Suprapubic skin (tissue), 4 donors: ENCODE measurements at places on chromosomes 4 and X.

- DNase-seq, result no peak
These were observed 13.9 kb downstream of the SLC2A9 start for GRCh38 chr4:10007436-10007740.

- DNase-seq, result no peak
These were observed 35.1 kb downstream of the KLF3 start for GRCh38 chr4:38699112-38699511.

GRCh38 chr4:85094735-85095134 is 128.2 kb upstream of the WDFY3 start:
- no peak for DNase-seq

- DNase-seq, result no peak
These were observed 1301.8 kb upstream of the DIAPH2 start for GRCh38 chrX:95382799-95383198.

GRCh38 chr4:81905971-81906370 is 434.3 kb upstream of the RASGEF1B start:
- no peak for DNase-seq

DNA sequence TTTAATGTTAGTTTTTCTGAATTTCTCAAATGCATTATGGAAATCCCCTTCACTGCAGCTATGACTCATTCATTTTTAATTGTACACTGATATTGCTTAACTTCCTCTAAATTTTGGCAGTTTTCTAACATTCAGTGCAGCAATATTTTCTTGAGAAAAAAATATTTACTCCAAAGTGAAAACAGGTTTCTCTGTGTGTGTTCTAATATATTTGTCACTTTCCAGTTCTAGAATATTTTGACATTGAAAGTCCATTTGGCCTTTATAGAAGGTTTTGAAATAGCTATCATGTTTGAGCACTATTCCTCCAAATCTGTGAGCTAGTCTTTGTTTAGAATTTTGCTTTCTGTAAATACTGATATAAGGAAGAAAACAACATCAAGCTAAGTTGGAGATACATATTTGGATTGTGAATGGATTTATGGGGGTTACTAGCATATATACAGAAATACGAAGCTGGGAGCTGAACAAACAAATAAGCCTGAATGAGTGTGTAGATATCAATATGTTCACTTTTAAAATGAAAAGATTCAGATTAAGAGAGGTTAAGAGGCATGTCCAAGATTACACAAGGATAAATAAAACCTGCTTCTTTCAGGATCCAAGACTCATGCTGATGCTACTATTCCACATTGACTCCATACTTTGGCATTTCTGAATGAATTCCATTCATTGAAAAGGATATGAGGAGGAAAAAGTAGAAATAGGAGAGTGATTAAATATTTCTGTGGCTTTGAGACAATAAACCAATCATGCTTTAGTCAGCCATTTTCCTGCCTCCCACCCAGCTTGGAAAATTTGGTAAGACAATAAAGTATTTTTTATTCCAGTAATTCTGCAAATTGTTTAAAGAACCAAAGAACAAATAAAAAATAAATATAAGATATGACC is 57.3 kb upstream of the SLIT2 start:
- DNase-seq, result no peak

GRCh38 chr4:115213716-115214115 is 100.3 kb upstream of the NDST4 start:
- no peak for DNase-seq

- no peak for DNase-seq
These were observed 126.7 kb downstream of the FRYL start for GRCh38 chr4:48653217-48654014.

DNA sequence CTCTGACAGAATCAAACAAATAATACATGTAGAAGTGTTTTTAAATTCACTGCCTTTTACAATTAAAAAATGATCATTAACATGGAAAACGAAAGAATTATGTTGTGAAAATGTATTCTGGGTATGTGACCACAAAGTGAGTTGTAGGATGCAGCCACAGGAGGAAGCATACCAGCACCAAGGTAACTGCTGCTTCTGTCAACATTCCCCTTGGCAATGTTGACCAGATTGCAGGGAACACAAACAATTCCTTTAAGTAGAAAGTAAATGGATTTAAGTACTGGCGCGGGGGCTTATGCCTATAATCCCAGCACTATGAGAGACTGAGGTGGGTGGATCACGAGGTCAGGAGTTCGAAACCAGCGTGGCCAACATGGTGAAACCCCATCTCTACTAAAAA is 1877.9 kb upstream of the PCDH7 start:
- DNase-seq, result no peak

GRCh38 chrX:9088896-9089295 is 55.0 kb upstream of the FAM9B start:
- no peak for DNase-seq

DNA sequence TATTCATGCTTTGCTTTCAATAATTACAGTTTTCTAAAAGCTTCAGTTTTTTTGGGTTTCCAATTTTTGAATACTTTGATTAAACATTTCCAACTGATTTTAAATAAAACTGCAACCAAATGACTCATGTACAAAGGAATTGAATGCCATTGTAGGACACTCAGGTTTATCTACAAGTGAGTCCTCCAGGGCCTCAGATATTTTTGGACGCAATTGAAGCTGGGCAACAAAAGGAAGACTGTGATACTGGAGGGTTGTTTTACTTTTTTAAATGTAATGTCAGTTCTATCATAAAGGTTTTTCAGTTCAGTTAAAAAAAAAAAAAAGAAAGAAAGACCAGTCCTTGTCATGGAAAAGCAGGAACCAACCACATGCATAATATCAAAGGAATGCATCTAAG is 64.2 kb downstream of the MAGEA10 start:
- DNase-seq, result no peak

GRCh38 chr4:146214238-146214637 is at the start of gene REELD1:
Gene REELD1 (plus strand): TSS chr4:146214538. CDS start chr4:146216953, 2,415 bp downstream.
- no peak for DNase-seq

DNA sequence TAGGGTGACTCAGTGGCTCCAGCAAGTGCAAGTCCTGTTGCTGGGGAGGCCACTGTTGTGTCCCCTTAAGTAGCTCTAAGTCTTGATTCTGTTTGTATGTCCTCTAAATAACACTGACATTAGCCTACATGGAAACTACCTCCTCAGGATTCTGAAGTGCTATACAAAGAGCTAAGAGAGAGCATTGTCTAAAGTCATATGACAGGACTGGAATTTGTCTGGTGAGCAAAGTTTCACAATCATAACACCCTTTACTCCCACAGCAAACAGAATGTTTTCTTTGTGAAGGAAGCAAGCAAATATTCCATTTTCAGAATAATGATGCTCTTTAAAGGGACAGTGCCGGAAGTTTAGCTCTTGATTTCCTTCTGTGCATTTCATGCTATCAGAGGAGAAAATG is 23.4 kb upstream of the CT47A1 start:
- no peak for DNase-seq

DNA sequence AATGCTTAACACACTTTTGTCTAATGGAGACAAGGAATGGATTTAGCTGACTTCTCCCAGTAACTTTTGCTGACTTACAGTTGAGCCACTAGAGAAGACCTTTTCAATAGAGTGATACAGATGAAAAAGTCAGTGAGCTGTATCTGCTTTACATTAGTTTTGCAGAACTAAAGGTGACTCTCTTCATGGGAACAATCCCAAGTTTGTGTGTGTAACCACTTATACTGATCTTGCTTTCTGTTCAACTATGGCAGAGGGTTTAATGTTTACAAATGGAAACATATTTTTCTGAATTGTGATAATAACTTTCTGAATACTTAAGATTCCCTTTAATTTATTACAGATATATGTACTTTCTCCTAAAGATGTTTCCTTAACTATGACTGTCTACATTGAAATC is 182.6 kb upstream of the PUDP start:
- no peak for DNase-seq

GRCh38 chr4:153788413-153789276 is at the start of gene SFRP2:
Gene SFRP2 (minus strand): TSS chr4:153789083. CDS start chr4:153788835, 248 bp downstream.
- peak; percentile 72 for DNase-seq

DNA sequence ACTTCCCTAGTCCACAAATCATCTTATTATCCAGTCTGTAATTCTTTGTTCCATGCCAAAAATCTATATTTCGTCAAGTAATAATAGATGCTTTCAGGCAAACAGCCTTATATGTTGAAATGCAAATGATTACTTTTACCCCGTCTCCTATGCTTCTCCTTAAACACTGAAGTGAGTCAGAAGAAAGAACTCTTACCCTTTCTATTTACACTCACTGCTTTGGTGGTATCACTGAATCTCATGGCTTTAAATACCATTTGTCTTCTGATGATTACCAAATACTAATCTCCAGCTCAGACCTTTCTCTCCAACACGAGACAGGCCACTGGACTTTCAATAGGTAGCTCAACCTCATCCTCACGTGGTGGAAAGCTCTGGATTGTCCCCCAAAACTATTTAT is 558.1 kb downstream of the IL1RAPL1 start:
- DNase-seq, result no peak

GRCh38 chr4:2042204-2042946 is 16.8 kb upstream of the NAT8L start:
- DNase-seq, result peak; percentile 67

DNA sequence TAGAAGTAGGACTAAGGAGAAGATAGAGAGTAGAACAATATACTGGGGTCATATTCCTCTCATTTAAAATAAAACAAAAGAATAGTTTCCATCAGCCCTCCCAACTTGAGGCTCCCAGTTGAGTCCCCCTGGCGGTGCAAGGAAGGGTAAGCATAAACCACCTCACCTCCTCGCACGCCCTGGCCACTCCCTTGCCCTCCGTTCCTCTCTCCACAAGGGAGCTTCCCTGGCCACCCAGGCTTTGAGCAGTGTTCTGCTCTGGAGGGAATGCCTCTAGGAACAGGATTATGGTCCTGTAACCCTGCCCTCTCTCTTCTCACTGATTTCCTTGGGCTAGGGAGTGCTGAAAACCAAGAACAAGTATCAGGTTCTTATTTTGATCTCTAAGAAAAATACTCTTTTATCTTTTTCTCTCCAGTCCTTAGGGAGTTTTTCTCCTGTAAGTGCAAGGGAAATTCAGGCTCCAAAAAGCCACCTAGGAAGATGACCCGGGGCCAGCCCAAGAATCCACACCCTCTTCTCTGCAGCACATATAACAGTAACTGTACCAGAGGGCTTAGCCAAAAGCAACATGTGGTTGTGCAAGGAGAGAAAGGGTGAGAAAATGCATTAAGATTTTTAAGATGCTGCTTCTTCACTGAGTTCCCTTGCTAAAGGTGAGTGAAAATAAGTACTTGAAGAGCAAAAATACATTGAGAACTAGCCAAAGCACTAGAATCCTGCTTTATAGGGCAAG is 69.9 kb downstream of the USP38 start:
- no peak for DNase-seq
